ENCODE measurements at places on chromosomes 13 and 19.

GRCh38 chr13:40429706-40430545, 236.5 kb downstream of the FOXO1 start:
- DNase-seq: no peak

GRCh38 chr19:15636026-15636425, 4.7 kb upstream of the CYP4F3 start:
- DNase-seq: no peak

- no peak for DNase-seq
Measured at GRCh38 chr13:33560726-33561125, 257.2 kb upstream of the RFC3 start.

GRCh38 chr19:926323-926588, 421 bp downstream of the ARID3A start:
- no peak for DNase-seq

GRCh38 chr13:45604892-45605291, 10.6 kb downstream of the ERICH6B start:
- DNase-seq: no peak

DNA sequence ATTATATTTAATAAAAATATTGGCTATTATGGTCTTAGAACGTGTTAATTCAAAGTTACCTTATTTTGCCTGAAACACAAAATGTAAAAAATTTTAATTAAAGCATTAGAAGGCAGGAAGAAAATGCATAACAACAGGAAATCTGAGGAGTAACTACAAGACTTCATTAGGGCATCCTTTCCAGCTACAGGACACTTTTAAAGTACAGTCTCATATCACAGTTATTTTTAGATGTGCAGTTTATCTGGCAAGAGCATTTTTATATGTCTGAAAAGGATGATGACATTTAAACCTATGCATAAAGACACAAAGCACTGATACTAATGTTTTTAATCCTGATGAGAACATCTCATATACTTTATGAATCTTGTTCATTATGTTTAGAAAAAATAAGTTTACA, 247.5 kb downstream of the VWA8 start:
- no peak for DNase-seq

DNA sequence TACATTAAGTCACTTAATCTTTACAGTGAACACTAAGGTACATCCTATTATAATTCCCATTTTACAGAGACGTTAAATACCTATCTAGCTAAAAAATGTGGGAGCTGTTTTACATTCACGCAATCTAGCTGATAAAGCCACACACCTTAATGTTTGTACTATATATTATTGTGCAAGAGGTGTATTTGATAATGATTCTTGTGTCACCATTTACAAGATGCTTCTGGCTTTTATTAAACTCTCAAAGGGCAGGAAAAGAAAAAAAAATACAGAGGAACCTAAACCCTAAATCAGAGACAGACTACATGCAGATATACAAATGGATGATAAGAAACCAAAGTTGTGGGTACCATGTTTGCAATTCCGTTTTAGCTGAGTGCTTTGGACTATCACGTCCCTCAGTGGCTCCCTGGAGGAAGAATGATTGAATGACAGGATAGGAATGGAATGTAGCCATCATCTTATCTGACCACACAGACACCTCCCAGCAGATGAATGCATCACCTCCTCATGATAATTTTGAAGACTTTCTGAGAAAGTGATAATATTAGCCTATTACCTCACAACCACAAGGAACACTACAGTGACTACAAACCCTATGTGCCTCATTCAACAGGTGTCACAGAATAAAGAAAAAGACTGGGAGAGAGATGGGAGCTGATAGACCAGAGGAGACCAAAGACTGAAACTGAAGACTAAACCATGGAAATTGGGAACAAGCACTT, 230.5 kb upstream of the SERP2 start:
- DNase-seq: no peak

All from activated CD4-positive, alpha-beta T cell treated with anti-CD3 and anti-CD28 coated beads for 4 hours (primary cell).